ENCODE measurements at places on chromosomes 12 and 14.

DNA sequence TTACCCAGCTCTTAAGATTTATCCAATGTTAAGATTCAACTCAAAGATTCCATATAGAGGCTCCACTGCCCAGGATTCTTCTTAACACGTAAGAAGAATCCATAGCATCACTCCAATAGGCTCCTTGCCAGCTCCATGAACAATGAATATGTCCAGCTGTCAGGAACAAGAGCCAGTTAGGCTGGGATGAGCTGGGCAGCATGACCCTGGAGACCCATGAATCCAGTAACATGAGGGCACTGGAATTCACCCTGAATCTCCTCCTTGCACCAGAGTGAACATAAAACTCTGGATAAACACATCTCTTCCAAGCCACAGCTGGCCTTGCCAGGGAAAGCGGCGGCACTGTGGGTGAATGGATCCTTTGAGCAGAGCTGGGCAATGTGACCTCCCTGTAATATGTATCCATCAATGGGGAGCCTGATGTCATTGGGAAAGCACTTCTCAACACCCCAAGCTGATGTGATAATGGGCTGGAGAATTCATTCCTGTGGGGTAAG lies 24.4 kb upstream of the TC2N start:
- no peak for DNase-seq

GRCh38 chr14:30884901-30885300 lies 10.5 kb downstream of the COCH start:
- DNase-seq: no peak

GRCh38 chr14:89107626-89108025 lies 283.2 kb downstream of the TTC8 start:
- DNase-seq: no peak

GRCh38 chr12:48512855-48513254 lies 12.6 kb upstream of the OR8S1 start:
- no peak for DNase-seq

Data from CMK (cell line).